ENCODE measurements at places on chromosomes 7 and 10.

- no peak for DNase-seq
Measured at GRCh38 chr7:80733333-80733915, 95.0 kb downstream of the CD36 start.

DNA sequence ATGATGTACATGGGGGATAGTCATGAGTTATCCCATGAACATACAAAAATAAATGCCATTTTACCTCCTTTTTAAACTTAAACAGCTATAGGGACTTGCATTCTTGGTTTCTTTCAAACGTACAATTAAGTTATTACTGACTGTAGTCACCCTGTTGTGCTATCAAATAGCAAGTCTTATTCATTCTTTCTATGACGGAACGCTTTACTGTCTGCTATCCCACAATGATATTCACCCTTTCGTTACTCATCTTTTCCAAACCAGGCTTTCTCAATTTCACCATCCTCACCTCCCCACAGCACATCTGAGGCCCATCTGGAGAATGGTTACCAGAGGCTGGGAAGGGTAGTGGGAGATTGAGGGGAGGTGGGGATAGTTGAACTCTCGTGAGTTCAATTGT is 218.8 kb downstream of the PHF14 start:
- no peak for DNase-seq

DNA sequence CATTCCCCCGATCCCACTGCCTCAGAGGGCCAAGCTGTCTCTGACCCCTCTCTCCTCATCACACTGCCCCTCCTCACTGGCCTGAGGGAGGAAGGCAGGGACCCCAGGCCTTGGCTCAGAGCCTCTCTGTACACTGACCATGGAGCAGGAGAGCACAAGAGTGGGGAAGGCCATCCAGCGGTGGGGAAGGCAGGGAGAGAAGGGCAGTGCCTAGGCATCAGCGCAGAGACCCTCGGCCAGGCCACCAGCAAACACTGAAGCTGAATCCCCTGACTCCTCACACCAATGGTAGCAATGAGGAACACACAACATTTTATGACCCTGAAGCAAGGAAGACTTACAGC is 14.8 kb downstream of the OGDHL start:
- no peak for DNase-seq

GRCh38 chr10:4646547-4646946 is 179.5 kb upstream of the AKR1E2 start:
- no peak for DNase-seq

- DNase-seq, result no peak
Measured at GRCh38 chr7:72279203-72279602, 132.9 kb downstream of the CALN1 start.

DNA sequence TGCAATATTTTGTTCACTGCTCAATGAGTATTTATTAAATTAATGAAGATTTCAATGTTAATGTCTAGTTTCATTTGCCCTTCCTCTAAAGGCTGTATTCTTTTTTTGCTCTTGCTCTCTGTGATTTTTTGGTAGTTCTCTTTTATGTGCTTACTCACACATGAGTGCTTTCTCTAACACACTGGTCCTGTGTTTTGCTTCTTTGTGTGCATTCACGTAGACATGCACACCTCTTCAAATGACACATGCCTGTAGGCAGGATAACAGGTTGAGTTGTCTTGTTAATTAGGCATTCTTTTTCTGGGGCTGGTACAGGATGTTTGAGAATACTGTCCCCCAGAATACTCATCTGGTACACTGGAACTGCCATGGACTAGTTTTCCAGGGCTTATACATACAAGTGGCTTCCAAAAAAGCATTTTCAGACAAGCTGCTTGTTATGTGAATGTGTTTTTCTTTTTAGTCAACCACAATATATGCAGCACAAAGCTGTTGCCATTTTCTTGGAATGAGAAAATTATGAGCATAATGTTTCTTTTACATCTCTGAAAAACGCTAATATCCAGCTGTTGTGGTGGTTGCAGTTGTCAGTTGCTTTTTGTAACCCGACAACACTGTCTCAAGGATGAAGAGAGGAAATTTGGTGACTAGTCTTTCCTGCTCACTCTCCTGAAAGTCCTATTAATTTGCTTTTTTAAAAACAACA is 416.4 kb downstream of the AUTS2 start:
- no peak for DNase-seq

GRCh38 chr7:127872122-127872521 is 159.1 kb downstream of the LRRC4 start:
- DNase-seq, result no peak

GRCh38 chr10:17206210-17206709 is 4.8 kb upstream of the TRDMT1 start:
- DNase-seq, result no peak

DNA sequence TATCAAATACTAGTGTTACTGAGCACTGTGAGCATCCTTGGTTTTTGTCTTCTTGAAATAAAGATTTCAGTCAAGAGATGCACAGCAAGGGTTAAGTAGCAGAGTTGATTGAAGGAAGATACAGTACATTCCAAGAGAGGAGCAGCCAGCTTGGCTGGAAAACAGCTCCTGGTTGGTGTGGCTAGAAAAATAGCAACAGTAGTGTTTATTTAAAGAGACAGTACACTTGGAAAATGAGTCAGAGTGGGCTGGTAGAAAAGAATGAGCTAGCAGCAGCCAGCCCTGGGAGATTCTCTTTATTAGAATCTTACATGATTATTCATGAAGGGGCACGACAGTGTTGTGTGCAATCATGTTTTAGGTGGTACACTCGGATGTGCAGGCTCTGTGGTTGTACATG is 1016.4 kb upstream of the SORCS1 start:
- no peak for DNase-seq

- DNase-seq, result no peak
Measured at GRCh38 chr7:131108212-131108940, 219.3 kb upstream of the MKLN1 start.

- DNase-seq, result no peak
Measured at GRCh38 chr7:52909935-52910334, 125.5 kb upstream of the POM121L12 start.

GRCh38 chr10:73932620-73933112 is 21.7 kb downstream of the PLAU start:
- no peak for DNase-seq

DNA sequence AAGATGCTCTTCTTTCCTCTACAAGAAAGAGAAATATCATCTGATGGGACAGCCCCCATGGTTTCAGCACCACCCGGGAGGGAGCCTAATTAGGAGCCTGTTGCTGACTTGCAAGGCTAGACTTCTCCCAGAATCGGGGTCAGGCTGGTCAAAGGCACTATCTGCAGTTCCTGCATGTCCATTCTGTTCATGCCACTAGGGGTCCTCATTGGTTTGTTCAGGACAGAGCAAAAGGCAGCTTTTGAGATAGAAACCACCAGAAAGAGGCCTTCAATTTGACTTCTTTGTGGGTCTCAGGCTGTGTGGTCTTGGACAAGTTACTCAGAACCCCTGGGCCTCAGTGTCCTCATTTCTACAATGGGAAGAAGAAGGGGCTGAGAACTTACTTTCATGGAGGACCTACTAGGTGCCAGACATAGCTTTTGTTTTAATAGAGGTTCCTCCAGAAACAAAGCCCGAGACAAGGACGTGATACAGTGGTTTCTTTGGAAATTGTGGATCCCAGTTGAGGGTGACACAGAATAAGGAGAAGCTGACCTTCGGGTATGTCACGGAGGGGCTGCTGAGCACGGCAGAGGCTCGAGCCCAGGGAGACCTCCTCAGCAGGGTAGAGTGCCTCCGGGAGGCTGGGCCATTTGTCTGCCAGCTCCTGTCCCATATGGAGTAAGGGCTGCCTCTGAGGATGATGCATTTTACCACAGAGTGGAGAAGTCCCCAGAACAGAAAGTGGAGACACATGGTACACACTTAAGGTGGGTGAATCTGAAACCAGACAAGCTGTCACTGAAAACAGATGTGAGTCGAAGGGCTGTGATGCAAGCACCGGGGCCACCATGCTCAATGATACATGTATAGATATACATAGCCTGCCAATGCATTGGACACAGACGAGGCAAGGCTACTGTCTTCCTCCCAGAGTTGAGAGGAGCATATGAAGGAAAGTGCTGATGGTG is 33.1 kb upstream of the NEUROD6 start:
- DNase-seq, result peak; percentile 12

DNA sequence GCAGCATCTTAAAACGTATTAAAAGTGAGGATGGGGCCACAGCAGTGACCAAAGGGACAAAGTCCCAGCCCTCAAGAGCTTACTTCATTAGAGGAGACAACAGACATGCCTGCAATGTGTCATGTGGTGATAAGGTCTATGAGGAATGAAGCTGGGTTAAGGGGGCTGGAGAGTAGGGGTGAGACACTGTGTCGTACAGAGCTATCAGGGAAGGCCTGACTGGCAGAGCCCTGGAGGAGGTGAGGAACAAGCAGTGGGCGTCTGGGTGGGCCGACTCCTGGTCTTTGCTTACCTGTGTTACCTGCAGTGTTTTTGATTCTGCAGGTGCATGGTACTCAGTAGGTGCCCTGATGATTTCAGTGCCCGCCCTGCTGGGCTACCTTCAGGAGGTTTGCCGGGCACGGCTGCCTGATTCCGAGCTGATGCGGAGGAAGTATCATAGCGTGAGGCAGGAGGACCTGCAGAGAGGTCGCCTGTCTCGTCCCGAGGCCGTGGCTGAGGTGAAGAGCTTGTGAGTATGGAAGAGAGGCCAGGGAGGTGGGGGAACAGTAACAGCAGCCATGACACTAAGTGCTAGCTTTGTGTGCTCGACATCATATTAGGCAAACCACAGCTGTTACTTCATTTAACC is 7.6 kb downstream of the ZFYVE27 start:
- DNase-seq, result no peak

DNA sequence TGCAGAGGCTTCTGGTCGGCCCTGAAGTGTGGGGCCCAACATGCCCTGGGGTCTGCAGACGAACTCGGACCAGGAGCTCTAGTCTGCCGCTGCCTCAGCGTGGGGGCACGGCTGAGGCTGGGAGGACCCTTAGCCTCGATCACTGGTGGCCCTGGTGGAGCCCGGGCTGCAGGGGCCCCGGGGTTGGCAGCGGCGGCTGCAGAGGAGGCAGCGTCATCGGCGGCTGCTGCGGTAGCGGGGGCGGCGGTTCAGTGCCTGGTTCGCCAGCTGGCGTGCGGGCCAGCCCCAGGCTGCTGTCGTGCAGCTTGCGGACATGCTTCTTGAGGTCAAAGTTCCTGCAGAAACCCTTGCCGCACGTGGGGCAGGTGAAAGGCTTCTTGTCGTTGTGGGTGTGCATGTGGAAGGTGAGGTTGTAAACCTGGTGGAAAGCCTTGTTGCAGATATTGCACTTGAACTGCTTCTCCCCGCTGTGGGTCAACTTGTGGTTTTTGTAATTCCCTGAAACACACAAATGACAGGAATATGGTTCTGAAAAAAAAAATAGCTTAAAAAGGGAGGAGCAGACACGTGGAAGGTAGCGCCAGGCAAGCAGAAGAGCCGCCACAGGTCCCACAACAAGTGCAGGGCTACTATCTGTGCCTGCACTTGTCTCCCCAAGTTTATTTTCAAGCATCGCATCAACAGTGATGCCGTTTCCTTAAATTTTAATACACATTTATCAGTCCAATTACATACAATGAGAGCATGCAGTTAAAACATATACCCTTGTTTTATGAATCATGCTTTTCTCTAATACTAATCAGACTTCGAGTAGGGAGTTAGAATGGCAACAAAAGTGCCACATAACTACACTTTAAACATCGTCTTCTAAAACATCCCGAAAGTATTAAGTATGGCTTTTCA is 2.4 kb downstream of the FEZF1 start:
- no peak for DNase-seq

Measured in hippocampal formation (tissue), 2 donors.